ENCODE measurements at places on chromosomes 3 and 15. TPM values are rescaled to one million over a fixed set of nuclear protein-coding genes. Genes with fewer than 3 reads are reported as not detected.

The STRA6 gene
- 0.12 TPM for polyA plus RNA-seq

The SYNPR gene
- not detected for polyA plus RNA-seq

The DTWD1 gene
- 44.0 TPM for polyA plus RNA-seq

The ZDHHC23 gene
- polyA plus RNA-seq, result 0.58 TPM

The RHOV gene
- polyA plus RNA-seq, result 0.04 TPM

The DUSP7 gene
- 17.8 TPM for polyA plus RNA-seq

The ADCY5 gene
- 0.24 TPM for polyA plus RNA-seq

The ENTPD3 gene
- not detected for polyA plus RNA-seq

The PLA2G4E gene
- polyA plus RNA-seq, result not detected

The LSAMP gene
- 24.1 TPM for polyA plus RNA-seq

The PRSS50 gene
- not detected for polyA plus RNA-seq

The IL5RA gene
- polyA plus RNA-seq, result not detected

The EFCC1 gene
- polyA plus RNA-seq, result 0.27 TPM

The SPTSSB gene
- not detected for polyA plus RNA-seq

The CHRD gene
- polyA plus RNA-seq, result 0.11 TPM
